Glutamatergic neuron (in vitro differentiated cells): ENCODE measurements at places on chromosomes 11 and 22. TPM values are rescaled to one million over a fixed set of nuclear protein-coding genes. Genes with fewer than 3 reads are reported as not detected.

DNA sequence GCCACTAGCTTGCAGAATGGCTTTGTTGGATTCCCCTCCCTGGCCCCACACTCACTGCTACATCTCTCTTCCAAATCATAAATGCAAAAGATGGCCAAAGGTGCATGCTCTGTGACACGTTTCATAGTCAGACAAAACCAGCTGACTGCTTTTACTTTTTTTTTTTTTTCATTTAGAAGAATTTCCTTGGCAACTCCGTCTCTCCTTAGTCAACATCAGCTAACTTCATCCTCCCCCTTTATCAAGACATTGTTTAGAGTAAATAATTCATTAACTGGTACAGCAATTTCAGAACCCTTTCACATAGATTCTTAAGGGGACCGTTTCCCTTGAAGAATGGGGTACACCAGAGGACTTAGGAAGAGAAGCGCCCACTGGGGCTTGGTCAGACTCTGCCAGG lies 16.0 kb downstream of the KCNQ1OT1 start:
- H3K4me3 ChIP-seq = no peak overlapping the region
- H3K27me3 ChIP-seq = peaks cover 4% of the 10 kb centered on the region
- no peak overlapping the region for H3K27ac ChIP-seq
- H3K36me3 ChIP-seq = no peaks in the 10 kb centered on the region
- no peak for DNase-seq

EED gene
- 17.9 TPM for total RNA-seq

DNA sequence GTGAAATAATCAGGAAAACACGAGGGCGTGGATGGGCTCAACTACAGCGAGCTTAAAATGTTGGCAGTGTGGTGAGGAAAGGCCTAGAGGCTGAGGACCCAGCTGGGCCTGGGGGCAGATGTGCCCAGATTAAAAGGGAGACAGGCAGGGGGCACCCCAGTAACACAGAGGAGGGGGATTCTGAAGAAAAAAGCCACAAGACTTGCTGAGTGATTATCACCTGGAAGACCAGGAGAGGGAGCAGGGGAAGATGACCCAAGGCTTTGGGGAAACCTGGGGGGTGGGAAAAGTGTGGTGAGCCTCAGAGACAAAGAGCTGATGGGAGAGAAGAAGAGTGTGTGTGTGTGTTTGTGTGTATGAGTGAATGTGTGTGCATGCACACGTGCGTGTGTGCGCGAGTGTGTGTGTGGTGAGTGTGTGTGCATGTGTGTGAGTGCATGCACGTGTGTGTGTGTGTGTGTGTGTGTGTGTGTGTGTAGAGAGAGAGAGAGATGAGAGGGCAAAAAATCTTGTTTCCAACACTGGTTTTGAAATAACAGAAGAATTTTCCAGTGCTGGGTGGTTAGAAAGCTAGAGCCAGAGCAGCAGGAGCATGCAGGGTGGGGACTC lies 500.5 kb downstream of the BUD13 start:
- peaks cover 11% of the 10 kb centered on the region for H3K27me3 ChIP-seq
- H3K27ac ChIP-seq = no peak overlapping the region
- peaks cover 4% of the 10 kb centered on the region for H3K36me3 ChIP-seq
- H3K4me3 ChIP-seq = no peak overlapping the region
- no peak for DNase-seq
- peaks cover 17% of the 10 kb centered on the region for H3K4me1 ChIP-seq

GRCh38 chr11:134401825-134402809 lies 9.9 kb downstream of the B3GAT1 start:
- H3K4me3 ChIP-seq = no peak overlapping the region
- H3K36me3 ChIP-seq = peaks cover 16% of the 10 kb centered on the region
- no peak overlapping the region for H3K27ac ChIP-seq

HTR3A gene
- total RNA-seq = 14.5 TPM

DNA sequence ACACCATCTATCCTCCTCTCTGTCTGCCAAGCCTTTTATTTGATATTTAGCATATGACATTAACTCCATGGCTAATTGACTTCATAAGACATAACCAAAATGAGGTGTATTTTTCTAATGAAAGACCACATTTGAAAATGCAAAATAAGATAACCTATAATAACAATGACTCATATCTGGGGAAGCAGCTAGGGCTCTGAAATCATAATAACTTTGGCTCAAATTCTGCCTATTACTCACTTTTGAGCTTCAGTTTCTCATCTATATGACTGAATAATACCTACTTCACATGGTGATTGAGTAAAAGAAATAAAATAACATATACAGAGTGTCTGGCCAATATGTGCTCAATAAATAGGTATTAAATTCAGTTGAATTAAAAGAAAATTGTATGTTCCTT lies 1419.8 kb upstream of the TENM4 start:
- no peaks in the 10 kb centered on the region for H3K27me3 ChIP-seq
- H3K36me3 ChIP-seq = no peaks in the 10 kb centered on the region
- DNase-seq = no peak
- H3K4me3 ChIP-seq = no peak overlapping the region

DNA sequence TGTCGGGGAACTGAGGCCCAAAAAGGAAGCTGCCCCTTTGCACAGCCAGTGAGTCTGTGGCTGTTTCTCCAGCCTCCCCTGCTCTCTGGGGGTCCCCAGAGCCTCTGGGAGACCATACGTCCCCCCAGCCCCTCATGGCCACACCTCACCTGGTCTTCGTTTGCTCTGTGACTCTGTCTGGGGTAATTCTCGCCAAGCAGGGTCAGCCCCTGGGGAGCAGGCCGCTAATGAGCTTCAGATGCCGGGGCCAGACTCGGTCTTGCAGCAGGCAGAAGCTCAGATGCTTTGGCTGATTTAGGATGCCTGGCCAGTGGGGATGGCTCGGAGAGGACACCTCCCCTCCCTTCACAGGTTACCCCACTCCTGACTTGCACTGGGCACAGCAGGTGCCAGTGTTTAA lies 24.1 kb upstream of the WNT11 start:
- H3K4me3 ChIP-seq = no peak overlapping the region
- peaks cover 14% of the 10 kb centered on the region for H3K27me3 ChIP-seq
- peaks cover 1% of the 10 kb centered on the region for H3K4me1 ChIP-seq
- peak; percentile 75 for DNase-seq
- H3K36me3 ChIP-seq = no peaks in the 10 kb centered on the region
- H3K27ac ChIP-seq = no peak overlapping the region

DNA sequence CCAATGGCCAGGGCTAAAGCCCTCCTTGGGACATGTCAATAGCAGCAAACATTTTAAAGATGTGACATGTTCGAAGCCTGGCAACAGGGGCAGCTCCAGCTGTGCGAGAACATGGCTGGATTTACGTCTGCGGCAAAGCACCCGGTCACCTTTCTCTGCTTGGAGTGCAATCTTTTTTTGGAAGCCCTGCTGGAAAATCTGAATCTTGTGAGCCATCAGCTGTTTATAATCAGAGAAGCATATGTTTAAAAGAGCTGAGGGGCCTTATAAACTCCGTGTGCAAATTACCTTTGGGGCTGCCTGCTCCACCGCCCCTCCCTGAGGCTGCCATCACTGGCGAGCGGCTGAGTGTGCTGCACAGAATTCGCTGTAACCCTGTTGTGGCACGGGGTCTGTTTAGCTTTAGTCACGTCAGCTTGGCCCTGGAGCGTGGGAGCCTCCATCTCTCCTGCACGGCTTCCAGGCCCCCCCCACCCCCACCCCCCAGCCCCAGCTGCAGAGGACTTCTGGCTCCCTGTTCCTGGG lies 9.0 kb upstream of the KCNQ1OT1 start:
- peaks cover 10% of the 10 kb centered on the region for H3K27me3 ChIP-seq
- no peak overlapping the region for H3K4me3 ChIP-seq
- DNase-seq = no peak
- peaks cover 10% of the 10 kb centered on the region for H3K36me3 ChIP-seq
- no peak overlapping the region for H3K27ac ChIP-seq

DNA sequence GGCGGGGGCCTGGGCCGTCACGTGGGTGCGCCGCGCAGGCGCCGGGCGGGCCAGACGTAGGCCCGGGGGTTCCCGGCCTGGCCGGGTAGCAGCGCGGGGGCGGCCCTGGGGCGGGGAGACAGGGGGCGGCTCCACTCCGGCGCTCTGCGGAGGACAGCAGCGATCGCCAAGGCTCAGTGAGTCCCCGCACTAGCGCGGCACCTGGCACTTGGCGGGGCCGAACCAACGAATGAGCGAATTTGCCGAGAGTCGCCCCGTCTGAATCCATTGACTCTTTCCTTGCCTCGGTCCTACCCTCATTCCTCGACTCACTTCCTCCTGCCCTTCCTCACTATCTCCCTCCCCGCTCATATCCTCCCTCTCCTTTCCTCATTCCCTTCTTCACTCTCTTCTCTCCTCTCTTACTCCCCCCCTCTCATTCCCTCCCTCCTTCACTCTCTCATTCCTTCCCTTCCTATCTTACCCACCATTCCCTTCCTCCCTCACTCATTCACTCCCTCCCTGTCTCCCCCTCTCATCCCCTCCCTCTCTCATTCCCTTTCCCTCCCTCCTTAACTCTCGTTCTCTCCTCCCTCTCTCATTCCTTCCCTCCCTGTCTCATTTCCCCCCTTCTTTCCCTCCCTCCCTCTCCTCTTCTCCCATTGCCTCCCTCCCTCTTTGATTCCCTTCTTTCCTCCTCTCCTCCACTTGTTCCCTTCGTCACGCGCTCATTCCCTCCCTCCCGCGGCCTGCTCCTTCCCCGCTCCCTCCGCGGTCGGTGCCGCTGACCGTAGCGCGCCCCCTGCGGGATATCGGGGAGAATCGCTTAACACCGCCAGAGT lies 476 bp upstream of the KLHL22 start:
- peak overlapping the region; percentile 64 for H3K27ac ChIP-seq
- H3K27me3 ChIP-seq = peaks cover 11% of the 10 kb centered on the region
- DNase-seq = peak; percentile 93
- peaks cover 3% of the 10 kb centered on the region for H3K4me1 ChIP-seq

ST3GAL4 gene
- 10.4 TPM for total RNA-seq

GRCh38 chr22:48300877-48301276 lies 1526.8 kb downstream of the BRD1 start:
- no peaks in the 10 kb centered on the region for H3K4me1 ChIP-seq
- DNase-seq = no peak
- no peak overlapping the region for H3K4me3 ChIP-seq
- H3K27ac ChIP-seq = no peak overlapping the region
- peaks cover 9% of the 10 kb centered on the region for H3K27me3 ChIP-seq
- H3K36me3 ChIP-seq = no peaks in the 10 kb centered on the region

DNA sequence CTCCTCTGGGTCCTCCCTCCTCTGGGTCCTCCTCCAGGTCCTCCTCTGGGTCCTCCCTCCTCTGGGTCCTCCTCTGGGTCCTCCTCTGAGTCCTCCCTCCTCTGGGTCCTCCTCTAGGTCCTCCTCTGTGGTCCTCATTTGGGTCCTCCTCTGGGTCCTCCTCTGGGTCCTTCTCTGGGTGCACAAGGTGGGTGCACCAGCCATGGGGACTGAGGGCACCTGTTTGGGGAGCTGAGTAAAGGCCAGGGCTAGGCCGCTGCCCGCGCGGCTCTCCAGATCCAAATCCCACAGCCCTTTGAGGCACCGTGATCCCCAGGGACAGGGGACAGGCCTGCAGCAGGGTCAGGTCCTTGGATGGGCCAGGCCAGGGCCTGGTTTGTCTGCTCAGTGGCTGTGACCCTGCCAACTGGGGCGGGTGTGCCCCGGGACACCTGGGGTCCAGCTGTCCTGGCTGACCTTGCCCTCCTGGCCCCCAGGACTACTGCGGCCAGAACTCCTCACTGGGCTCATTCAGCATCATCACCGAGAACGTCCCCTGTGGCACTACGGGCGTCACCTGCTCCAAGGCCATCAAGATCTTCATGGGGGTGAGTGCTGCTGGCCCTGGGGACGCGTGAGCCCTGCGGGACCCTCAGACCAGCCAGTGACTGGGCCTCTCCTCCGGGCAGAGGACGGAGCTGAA lies 12.7 kb downstream of the MUC2 start:
- H3K27ac ChIP-seq = no peak overlapping the region
- H3K4me1 ChIP-seq = no peaks in the 10 kb centered on the region
- no peaks in the 10 kb centered on the region for H3K27me3 ChIP-seq
- no peaks in the 10 kb centered on the region for H3K36me3 ChIP-seq
- peak; percentile 9 for DNase-seq

CREB3L1 gene
- 6.1 TPM for total RNA-seq

DNA sequence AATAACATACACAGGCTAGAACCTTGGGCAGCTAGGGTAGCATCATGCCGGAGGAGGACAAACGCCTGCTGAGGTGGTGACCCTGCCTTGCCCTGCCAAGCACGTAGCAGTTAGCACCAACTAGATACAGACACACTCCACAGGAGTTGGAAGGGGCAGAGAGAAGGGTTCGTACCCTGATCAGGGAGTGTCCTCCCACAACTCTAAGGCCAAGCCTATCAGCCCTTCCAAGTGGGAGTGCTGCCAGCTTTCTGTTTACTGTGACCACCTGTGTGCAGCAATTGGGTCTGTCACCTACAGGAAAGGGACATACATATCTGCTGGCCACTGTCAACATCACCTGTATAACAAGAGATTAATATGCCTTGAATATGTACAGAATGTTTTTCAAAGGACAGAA lies 1.9 kb upstream of the THAP7 start:
- no peaks in the 10 kb centered on the region for H3K36me3 ChIP-seq
- DNase-seq = no peak
- peaks cover 1% of the 10 kb centered on the region for H3K4me1 ChIP-seq
- no peak overlapping the region for H3K27ac ChIP-seq
- H3K27me3 ChIP-seq = peaks cover 3% of the 10 kb centered on the region

DNA sequence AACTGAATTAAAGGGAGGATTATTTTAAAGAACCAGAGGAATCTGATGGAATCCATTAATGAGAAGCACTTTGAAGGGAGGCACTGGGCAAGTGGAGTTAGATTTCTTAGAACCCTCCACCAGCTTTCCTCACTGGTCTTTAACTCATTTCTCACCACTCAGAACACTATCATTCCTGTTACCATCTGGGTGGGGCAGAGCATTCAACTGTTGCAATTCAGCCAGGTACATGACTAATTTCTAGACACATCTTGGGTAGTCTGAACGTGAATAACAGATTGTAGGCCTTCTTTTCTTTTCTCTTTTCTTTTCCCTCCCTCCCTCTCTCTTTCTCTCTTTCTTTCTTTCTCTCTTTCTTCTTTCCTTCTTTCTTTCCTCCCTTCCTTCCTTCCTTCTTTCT lies 15.5 kb upstream of the MMP1 start:
- H3K4me3 ChIP-seq = no peak overlapping the region
- peaks cover 4% of the 10 kb centered on the region for H3K36me3 ChIP-seq
- H3K27me3 ChIP-seq = no peaks in the 10 kb centered on the region
- H3K4me1 ChIP-seq = no peaks in the 10 kb centered on the region

UCP3 gene
- 7.6 TPM for total RNA-seq

SLC25A18 gene
- total RNA-seq = 6.4 TPM

- DNase-seq = no peak
- peaks cover 7% of the 10 kb centered on the region for H3K27me3 ChIP-seq
- H3K27ac ChIP-seq = no peak overlapping the region
- H3K4me1 ChIP-seq = peaks cover 37% of the 10 kb centered on the region
- H3K36me3 ChIP-seq = no peaks in the 10 kb centered on the region
- H3K4me3 ChIP-seq = no peak overlapping the region
Observed at GRCh38 chr11:69697861-69698260, 6.0 kb downstream of the FGF19 start.

GRCh38 chr11:59804061-59804460 lies 6.5 kb downstream of the MRPL16 start:
- H3K27ac ChIP-seq = no peak overlapping the region
- H3K36me3 ChIP-seq = no peaks in the 10 kb centered on the region
- no peak overlapping the region for H3K4me3 ChIP-seq
- no peaks in the 10 kb centered on the region for H3K4me1 ChIP-seq

- no peaks in the 10 kb centered on the region for H3K27me3 ChIP-seq
- H3K27ac ChIP-seq = no peak overlapping the region
- H3K4me1 ChIP-seq = peaks cover 16% of the 10 kb centered on the region
- no peak overlapping the region for H3K4me3 ChIP-seq
- H3K36me3 ChIP-seq = no peaks in the 10 kb centered on the region
Observed at GRCh38 chr11:92295175-92296137, 70.8 kb downstream of the FAT3 start.
